ENCODE measurements at places on chromosomes 7 and 10.

GRCh38 chr10:78404296-78404695 is 370.6 kb downstream of the RPS24 start:
- H3K27me3 ChIP-seq = peaks cover 40% of the 10 kb centered on the region
- no peaks in the 10 kb centered on the region for H3K36me3 ChIP-seq
- no peak for DNase-seq
- peaks cover 11% of the 10 kb centered on the region for H3K4me1 ChIP-seq

DNA sequence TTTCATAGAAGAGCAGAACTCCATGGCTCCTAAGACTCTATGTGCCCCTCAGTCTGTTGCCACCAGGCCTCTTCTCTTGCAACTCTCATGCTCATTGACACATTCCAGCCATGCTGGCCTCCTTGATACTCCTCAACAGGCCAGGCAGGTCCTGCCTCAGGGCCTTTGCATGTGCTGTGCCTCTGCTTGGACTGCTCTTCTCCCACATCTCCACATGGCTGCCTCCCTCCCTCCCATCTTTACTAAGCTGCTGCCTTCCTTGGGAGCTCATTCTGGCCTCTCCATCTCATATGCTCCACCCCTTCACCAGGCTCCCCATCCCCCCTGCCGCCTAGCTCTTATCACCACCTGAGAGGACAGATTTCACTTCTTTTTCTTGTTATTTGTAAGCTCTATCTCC is 103.8 kb upstream of the GPR26 start:
- H3K4me1 ChIP-seq = peaks cover 8% of the 10 kb centered on the region
- no peak overlapping the region for H3K27ac ChIP-seq
- H3K4me3 ChIP-seq = no peak overlapping the region

- no peak overlapping the region for H3K27ac ChIP-seq
- H3K4me3 ChIP-seq = no peak overlapping the region
- DNase-seq = no peak
- H3K4me1 ChIP-seq = no peaks in the 10 kb centered on the region
- no peaks in the 10 kb centered on the region for H3K36me3 ChIP-seq
- no peaks in the 10 kb centered on the region for H3K27me3 ChIP-seq
Observed at GRCh38 chr7:49287653-49288052, 363.3 kb downstream of the CDC14C start.

DNA sequence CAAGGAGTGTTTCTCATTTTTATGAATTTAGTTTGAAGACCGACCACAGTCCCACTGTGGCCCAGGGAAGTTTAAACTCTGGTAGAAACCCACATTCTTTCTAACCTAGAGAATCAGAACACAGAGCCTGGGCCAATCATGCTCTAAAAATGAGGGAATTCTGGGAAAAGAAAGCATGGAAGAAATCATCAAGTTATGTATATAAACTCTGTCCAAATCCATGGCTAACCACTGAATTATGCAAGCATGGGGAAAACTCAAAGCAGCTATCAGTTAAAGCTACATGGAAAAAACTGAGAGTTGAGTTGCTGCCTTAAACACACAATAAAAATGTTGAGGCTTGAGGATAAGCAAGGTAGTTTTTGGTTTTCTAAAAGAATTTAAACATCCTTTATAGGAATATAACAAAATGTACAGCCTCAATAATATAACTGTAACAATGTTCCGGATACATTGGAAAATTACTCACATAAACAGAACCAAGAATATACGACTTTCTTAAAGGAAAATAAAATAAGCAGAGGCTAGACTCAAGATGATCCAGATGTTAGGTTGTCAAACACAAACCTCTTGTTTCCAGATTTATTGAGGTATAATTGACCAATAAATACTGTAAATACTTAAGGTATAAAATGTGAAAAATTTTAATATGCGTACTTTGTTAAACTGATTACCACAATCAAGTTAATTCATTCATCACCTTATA is 311.2 kb upstream of the GNAI1 start:
- H3K4me3 ChIP-seq = no peak overlapping the region
- no peaks in the 10 kb centered on the region for H3K27me3 ChIP-seq
- DNase-seq = no peak
- H3K36me3 ChIP-seq = no peaks in the 10 kb centered on the region
- H3K4me1 ChIP-seq = no peaks in the 10 kb centered on the region
- H3K27ac ChIP-seq = no peak overlapping the region

GRCh38 chr7:106584914-106585759 is 75.8 kb downstream of the CCDC71L start:
- no peak overlapping the region for H3K4me3 ChIP-seq
- no peak overlapping the region for H3K27ac ChIP-seq
- H3K36me3 ChIP-seq = no peaks in the 10 kb centered on the region
- H3K27me3 ChIP-seq = peaks cover 24% of the 10 kb centered on the region
- no peak for DNase-seq

DNA sequence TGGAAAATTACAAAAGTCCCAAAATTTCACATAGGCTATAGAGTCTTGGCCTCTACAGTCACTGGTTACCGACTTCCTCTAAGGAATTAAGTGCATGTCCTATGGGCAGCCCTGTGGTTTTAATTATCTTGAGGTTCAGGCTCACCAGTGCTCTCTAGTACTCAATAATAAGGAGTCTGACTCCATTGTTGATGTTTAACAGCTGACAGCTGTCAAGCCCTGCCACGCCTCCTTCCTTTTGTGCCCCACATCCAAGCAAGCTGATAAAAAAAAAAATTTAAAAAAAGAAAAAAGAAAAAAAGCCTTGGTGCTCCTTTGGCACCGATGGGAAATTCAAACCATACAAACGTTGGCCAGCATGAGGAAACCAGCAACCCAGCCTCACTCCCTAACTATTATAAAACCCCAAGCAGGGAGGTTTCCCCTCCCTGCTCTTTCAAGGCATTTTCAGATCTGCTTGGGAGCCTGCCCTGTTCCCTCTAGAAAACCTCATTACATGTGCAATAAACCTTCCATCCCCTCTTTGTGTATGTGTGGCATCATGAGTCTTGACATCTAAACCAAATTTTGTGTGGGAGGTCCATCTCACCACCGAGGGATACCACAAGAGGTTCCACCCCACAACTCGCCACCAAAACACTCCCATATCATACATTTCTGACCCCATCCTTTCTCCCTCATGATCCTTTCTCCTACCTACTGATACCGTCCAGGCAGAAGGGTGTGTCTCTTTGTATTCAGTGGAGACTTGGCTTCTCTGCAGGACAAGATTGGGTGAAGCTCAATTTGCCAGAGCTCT is 70.9 kb upstream of the CCDC71L start:
- H3K4me1 ChIP-seq = peaks cover 10% of the 10 kb centered on the region
- DNase-seq = no peak
- peak overlapping the region; percentile 3 for H3K4me3 ChIP-seq

DNA sequence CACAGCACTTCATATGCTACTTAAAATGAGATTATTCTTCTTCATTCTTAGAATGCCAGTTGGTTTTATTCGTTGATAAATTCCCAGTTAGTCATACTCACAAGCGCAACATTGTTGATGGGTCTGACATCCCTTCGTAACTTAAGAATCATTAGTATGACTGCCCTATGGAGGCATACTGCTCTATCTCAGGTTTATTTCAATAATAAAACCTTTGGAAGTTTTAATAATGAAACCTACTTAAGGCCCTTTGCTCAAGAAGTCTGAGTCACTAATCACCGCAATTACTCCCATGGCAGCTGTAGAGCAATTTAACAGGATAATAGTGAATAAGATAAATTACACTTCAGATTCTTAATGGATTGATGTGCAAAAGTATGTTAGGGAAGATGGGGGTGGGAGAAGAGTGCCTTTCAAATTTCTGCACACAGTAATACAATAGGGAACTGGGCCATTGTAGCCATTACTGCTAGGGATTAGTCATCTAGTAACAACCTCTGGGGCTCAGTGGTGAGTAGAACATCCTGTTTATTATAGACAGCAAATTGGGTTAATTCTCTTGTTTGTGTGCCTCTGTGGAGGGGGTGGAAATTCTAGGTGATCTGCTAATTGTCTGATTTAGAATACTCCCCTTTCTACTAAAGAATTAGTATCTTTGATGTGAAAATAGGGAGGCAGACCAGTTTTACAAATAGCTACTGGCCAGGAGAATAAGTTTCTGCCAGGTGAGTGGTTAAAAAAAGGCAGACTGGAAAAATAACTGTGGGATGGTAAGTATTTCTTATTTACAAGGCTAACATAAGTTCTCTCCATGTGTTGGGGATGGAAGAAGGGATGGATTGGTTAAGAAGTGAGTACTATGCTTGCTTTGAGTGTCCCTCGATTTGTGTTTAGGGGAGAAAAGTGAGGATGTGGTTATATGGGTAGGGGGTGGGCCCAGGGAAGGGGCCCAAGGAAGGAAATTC is 74.5 kb upstream of the VKORC1L1 start:
- H3K4me1 ChIP-seq = peaks cover 9% of the 10 kb centered on the region
- H3K36me3 ChIP-seq = no peaks in the 10 kb centered on the region
- H3K27me3 ChIP-seq = no peaks in the 10 kb centered on the region
- DNase-seq = peak; percentile 10
- peak overlapping the region; percentile 15 for H3K4me3 ChIP-seq

GRCh38 chr7:103887050-103887449 is 102.4 kb downstream of the RELN start:
- H3K4me1 ChIP-seq = no peaks in the 10 kb centered on the region
- no peak for DNase-seq
- no peaks in the 10 kb centered on the region for H3K27me3 ChIP-seq
- H3K36me3 ChIP-seq = no peaks in the 10 kb centered on the region
- H3K4me3 ChIP-seq = no peak overlapping the region

- H3K4me1 ChIP-seq = peaks cover 28% of the 10 kb centered on the region
- DNase-seq = peak; percentile 45
- H3K4me3 ChIP-seq = no peak overlapping the region
- H3K27ac ChIP-seq = peak overlapping the region; percentile 91
- H3K36me3 ChIP-seq = peaks cover 16% of the 10 kb centered on the region
- no peaks in the 10 kb centered on the region for H3K27me3 ChIP-seq
Observed at GRCh38 chr10:110008518-110009339, 945 bp downstream of the ADD3 start.

- no peak overlapping the region for H3K4me3 ChIP-seq
- no peak for DNase-seq
- H3K36me3 ChIP-seq = no peaks in the 10 kb centered on the region
- peaks cover 30% of the 10 kb centered on the region for H3K27me3 ChIP-seq
- no peak overlapping the region for H3K27ac ChIP-seq
Observed at GRCh38 chr10:123379156-123379555, 225.0 kb downstream of the BUB3 start.

GRCh38 chr7:41153268-41153667 is 549.6 kb downstream of the INHBA start:
- H3K27me3 ChIP-seq = no peaks in the 10 kb centered on the region
- no peaks in the 10 kb centered on the region for H3K36me3 ChIP-seq
- H3K4me1 ChIP-seq = no peaks in the 10 kb centered on the region
- no peak for DNase-seq

DNA sequence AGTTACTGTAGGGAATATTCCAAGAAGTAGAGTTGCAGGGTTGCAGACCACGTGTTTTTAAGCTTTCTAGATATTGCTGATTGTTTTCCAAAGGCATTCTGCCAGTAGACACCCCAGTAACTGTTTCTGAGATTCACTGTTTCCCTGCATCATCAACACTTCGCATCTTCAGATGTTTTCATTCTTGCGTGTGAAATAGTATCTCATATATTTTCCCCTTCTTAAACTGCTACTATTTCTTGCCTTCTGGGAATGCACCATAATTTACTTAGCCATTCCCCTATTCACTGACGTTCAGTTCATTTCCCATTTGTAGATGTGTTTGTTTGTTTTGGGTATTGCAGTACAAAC is 30.7 kb downstream of the ALOX5 start:
- peaks cover 57% of the 10 kb centered on the region for H3K27me3 ChIP-seq
- peaks cover 3% of the 10 kb centered on the region for H3K4me1 ChIP-seq
- H3K4me3 ChIP-seq = no peak overlapping the region
- DNase-seq = no peak

- H3K27me3 ChIP-seq = no peaks in the 10 kb centered on the region
- H3K36me3 ChIP-seq = peaks cover 19% of the 10 kb centered on the region
- peak overlapping the region; percentile 88 for H3K27ac ChIP-seq
- no peak for DNase-seq
- H3K4me3 ChIP-seq = peak overlapping the region; percentile 97
Observed at GRCh38 chr7:44491229-44491628, 771 bp upstream of the NUDCD3 start.

DNA sequence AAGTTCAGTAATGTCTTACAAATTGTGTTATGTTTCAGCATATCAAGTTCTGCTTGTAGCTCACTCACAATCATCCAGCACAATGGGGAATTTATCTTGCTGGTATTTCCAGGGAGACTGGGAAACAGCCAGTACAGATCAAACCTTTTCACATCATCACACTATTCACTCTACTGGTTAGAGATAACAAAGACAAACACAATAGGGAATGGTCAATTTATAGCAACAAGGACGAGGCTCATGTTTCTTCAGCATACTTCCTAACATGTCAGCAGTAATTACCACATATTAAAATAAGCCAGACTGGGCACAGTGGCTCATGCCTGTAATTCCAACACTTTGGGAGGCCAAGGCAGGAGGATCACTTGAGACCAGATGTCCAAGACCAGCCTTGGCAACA is 38.3 kb downstream of the TOMM7 start:
- H3K27ac ChIP-seq = no peak overlapping the region
- no peaks in the 10 kb centered on the region for H3K4me1 ChIP-seq
- no peak overlapping the region for H3K4me3 ChIP-seq
- DNase-seq = no peak

GRCh38 chr7:2353113-2353935 is 1.3 kb upstream of the EIF3B start:
- peak overlapping the region; percentile 94 for H3K4me3 ChIP-seq
- peaks cover 28% of the 10 kb centered on the region for H3K36me3 ChIP-seq
- peaks cover 18% of the 10 kb centered on the region for H3K4me1 ChIP-seq
- peak overlapping the region; percentile 100 for H3K27ac ChIP-seq

GRCh38 chr7:90551036-90551435 is 45.1 kb upstream of the CDK14 start:
- H3K27me3 ChIP-seq = no peaks in the 10 kb centered on the region
- no peak for DNase-seq
- H3K36me3 ChIP-seq = peaks cover 2% of the 10 kb centered on the region
- H3K4me1 ChIP-seq = no peaks in the 10 kb centered on the region
- no peak overlapping the region for H3K4me3 ChIP-seq

DNA sequence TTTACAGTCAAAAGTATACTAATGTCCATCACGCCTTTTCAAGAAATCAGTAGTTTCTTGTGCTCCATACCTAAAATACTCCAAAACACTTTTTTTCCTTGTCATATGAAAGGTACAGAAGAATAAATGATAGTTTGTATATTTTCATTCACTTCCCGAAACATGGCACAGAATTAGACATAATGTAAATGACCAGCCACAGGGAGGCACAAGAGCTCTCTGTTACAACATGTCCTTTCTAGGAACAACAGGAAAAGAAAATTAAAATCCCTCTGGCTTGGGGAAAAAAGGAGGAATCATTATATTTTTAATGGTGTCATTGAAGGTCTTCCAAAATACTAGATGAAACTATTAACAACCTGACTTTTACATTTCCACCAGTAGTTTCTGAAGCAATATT is 331.2 kb downstream of the ACTR3B start:
- no peak overlapping the region for H3K4me3 ChIP-seq
- peaks cover 7% of the 10 kb centered on the region for H3K27me3 ChIP-seq
- no peak overlapping the region for H3K27ac ChIP-seq
